ENCODE measurements at places on chromosomes 7 and 10.

DNA sequence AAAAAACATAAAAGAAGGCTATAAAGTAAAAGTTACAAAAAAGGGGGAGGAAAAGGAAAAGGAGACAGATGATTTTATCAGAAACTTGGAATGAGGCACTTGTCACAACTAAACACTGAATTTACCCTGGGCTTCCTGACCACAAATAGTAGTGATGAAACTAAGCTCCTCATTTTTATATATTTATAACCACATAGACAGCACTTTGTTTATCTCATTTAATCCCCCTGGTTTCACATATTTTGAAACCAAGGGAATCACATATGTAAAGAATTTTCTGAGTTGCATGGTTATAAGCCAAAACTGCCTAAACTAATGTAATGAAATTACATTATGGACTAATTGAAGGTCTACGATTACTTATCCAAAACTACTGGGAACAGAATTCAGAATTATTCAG is 39.6 kb upstream of the MET start:
- no peak for DNase-seq

DNA sequence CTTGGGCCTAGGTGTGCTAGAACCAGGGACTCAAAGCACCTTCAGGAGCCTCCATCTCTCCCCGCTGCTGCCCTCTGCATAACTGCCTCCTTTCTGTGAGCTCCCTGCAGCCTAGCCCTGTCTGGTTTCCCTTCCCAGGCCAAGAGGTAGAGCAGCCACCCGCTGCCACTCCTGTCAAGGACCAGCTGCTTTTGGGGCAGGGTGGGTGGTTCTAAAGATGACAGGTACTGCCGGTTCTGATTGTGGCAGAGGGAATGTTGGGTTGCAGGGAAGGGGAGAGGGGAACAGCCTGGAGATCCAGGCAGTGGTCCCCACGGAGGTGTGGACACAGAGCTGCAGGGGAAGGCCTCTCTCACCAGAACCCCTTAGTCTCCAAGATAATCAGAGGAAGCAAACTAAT is 3.7 kb upstream of the FLNC start:
- DNase-seq: no peak

- no peak for DNase-seq
Observed at GRCh38 chr7:95539426-95539825, 53.7 kb downstream of the ASB4 start.

GRCh38 chr7:128917122-128917521 is 6.6 kb upstream of the KCP start:
- DNase-seq: no peak
